Muscle of arm (tissue), 14 donors: ENCODE measurements at places on chromosomes 11 and 22. TPM values are rescaled to one million over a fixed set of nuclear protein-coding genes. Genes with fewer than 3 reads are reported as not detected.

GRCh38 chr11:75069473-75069872, 27.2 kb downstream of the OR2AT4 start:
- no peak for DNase-seq

DNA sequence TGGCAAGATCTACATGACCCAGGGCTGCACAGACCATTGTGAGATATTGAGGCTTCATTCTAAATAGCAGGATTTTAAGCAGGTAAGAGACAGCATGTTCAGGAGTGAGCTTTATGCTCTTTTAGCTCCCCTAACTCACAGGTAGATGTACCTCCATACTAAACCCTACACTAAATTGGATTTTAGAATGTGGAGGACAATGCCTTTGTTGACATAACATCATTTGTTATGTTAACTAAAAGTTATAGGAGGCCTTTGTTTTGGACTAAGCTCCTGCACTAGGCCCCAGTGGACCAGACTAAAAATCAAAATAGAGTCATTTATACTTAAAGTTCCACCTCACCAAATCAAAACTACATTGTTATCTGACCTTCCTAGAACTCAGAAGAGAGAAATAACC, 6.8 kb downstream of the DDIAS start:
- no peak for DNase-seq

DNA sequence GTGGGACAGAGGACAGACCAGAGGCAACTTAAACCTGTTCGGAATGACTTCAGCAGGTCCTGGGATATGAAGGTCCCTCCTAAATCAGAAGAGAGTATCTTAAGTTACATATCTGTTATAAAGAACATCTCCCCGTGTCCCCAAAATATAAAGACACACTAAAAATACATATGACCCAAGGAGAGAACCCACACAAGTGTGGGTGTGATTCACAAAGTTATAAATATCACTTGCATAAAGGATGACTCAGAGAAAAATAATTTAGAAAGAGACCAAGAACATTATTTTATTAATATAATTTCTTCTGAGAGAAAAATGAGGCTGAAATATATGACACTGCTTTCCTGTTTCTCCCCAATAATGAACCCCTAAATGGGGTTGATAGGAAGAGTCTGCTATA, 14.2 kb downstream of the OR5B21 start:
- DNase-seq: no peak

DNA sequence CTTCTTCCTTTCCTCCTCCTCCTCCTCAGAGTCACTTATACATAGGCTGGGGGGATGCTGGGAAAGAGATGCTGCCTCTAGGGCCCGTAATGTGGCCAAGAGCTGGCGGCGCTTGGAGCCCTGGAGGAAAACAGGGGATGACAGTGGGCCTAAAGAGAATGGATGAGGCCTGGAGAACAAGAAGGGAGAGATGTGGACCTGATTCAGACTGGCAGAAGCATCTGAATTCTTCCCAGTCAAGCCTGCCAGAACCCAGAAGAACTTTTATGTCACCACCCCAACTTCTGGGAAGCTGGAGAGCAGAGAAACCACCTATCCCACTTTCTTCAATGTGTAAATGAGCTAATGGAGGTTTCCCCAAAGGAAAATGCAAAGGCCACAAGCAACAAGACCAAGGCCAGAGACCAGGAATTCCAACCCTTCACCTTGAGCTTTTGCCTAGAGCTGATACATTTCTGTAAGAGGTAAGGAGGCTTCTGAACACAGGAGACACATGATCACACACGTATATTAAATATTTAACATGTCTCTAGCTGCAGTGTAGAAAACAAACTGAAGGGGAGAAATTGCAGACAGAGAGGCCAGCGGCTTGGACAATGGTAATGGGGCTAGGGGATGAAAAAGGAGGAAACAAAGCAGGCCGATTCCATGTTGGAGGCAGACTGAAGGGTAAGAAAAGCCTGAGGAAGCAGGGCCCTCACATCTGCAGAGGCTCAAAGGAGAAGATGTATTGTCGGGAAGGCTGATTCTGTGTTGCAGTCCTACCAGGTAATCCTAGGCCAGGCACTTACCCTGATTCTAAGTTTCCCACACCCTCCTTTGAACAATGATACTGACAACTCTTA, 1.1 kb downstream of the RRP8 start:
- DNase-seq: no peak

GRCh38 chr11:65329944-65330403, 3.7 kb upstream of the DPF2 start:
- DNase-seq: peak; percentile 93

- no peak for DNase-seq
Measured at GRCh38 chr22:50199251-50199721, 1.5 kb upstream of the SELENOO start.

DNA sequence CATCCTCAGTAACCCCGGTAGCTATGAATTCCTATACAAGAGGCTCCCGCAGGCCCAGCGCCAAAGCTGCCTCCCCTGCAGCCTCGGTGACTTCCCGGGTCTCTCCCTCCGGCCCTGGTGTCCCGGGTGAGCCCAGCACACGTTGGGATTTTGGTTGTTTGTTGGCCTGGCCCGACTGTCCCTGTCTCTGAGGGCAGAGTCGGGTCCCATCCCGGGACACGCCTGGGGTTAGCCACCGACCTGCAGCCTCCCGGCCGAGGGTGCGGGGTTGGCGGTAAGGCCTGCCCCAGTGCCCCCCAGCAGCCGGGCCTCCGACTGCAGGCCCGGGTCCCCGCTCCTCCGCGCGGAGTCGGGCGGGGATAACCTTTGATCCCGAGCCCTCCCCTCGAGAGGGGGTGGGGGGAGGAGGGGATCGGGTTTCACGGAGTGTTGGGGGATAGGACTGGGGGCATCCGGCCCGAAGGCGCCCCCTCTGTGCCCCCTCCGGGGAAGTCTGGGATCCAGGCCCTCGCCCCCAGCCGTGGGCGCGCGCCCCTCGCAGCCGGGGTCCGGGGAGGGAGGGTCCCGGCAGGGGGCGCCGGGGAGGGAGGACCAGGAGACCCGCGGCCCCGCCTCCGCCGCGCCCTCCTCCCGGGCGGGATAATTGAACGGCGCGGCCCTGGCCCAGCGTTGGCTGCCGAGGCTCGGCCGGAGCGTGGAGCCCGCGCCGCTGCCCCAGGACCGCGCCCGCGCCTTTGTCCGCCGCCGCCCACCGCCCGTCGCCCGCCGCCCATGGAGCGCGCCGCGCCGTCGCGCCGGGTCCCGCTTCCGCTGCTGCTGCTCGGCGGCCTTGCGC, at the start of gene FBLN1:
TSS of gene FBLN1 (plus strand) at position 669 of the 835 bp plus-strand sequence. CDS start at position 772, 103 bp downstream.
- DNase-seq: peak; percentile 60

DNA sequence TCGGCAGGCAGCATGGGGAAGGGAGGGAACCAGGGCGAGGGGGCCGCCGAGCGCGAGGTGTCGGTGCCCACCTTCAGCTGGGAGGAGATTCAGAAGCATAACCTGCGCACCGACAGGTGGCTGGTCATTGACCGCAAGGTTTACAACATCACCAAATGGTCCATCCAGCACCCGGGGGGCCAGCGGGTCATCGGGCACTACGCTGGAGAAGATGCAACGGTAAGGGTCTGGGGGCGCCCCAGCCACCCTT, 204 bp downstream of the FADS2 start:
- DNase-seq: no peak

The C11orf42 gene
- 0.21 TPM for polyA plus RNA-seq

DNA sequence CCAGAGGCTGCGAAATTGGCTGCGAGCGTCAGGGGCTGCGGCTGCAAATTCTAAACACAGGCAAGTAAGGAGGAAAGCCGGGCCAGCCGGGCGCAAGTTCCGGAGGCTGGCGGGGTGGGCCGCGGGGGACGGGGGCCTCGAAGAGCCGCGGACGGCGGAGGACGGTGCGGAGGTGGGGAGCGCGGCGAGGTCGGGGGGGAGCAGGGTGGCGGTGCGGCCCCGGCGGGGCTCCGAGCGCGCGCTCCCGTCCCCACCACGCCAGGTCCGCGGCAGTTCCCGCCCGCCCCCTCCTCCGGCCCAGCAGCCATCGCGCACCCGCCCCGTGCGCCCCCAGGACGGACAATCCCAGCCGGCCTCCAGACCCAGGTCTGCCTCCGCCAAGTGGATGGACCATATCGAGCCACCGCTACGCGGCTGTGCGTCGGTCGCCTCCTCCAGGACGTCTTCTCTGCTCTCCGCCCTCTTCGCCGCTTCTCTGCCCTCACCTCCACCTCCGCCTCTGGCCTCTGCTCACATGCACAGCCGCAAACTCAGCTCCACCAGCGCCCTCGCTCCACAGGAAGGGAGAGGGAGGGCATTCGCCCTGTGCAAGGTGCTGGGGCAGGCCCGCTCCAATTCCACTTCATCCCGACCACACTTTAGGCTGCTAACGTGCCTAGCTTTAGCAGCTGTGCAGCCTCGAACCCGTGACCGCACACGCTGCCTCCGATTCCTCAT, 7.2 kb downstream of the ELFN2 start:
- DNase-seq: no peak

DNA sequence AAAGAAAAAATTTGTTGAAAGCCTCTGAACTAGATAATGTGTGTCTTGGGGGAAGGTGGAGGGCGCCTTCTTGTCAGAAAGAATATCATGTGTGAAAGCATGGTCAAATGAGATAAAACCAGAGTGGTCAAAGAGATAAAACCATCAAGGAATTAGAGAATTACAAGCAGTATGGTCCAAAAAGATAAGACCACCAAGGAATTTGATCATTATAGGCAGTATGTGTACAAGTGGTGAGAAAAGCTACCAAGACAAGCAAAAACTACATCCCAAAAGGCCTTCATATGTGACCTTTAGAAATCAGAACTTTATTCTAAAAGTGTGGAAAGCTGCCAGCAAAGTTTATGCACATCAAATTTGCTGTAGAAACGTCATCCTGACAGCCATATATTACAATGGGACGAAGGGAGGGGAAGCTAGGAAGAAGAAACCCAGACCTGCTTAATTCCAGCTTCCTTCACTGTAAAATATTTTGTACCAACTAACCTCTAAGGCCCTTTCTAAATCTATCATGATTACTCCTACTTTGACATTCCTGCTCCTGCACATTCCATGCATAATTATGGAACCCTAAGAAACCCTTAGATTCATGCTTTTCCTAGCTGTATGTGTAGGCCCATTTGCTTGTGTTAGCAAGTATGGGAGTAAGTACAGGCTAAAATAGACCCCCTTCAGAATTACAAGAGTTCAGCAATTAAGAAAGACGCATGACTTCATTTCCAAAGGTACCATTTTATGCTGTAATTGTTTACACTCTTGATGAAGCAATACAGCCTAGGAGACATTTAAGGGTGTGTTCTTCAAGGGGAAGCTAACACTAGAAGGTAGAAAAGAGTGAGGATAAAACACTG, 51.6 kb downstream of the LGR4 start:
- DNase-seq: no peak

The RELA gene
- 36.2 TPM for polyA plus RNA-seq

The TMEM223 gene
- polyA plus RNA-seq: 15.2 TPM

- DNase-seq: no peak
Measured at GRCh38 chr11:117286588-117286987, 4.6 kb upstream of the BACE1-AS start.

DNA sequence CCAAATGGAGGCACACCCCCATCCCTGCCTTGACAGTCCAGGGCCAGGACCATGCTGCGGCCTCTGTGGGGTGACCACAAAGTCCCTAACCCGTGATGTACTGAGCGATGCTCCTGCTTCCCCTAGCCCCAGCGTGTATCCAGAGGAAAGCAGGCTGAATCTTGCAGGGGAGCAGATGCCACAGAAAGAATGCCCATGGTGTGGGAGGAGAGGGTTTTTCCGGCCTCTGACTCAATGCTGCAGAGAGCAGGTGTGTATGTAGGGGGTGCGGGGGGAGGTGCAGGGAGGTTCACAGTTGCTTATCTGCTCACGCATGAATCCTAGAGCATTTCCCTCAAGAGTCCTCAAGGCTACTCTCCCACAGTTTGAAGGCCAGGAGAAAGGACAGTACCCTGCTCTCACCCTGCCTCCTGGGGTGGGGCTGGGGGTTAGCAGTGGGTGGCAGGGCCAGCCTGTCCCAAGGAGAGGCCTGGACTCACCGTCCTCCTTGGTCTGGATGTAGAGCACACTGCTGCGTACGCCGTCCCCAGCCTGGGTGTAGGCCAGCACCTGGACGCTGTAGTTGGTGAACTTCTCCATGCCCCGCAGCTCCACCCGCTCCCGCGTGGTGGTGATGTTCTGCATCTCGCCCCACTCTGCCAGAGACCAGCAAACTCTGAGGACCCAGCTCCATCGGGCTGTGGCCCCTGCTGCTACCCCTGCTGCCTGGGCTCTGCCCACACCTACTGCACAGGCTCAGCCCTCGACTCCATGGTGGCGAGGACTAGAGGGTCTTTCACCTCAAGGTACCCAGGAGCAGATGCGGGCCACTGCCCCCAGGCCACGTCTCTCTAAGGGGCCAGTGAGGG, 130.8 kb downstream of the CEP164 start:
- DNase-seq: no peak

DNA sequence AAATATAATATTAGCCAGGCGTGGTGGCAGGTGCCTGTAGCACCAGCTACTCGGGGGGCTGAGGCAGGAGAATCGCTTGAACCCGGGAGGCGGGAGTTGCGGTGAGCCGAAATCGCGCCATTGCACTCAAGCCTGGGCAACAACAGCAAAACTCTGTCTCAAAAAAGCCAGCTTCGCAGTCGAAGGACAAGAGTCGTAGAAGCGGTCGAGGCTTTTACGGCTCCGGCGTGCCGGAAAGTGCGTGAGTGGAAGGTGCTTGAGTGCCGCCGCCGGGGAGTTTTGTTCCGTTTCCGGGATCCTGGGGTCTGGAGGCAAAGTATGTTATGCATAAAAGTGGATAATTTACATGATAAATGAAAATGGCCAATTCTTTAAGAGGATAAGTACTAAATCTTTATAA, 43.6 kb downstream of the SYN3 start:
- no peak for DNase-seq

DNA sequence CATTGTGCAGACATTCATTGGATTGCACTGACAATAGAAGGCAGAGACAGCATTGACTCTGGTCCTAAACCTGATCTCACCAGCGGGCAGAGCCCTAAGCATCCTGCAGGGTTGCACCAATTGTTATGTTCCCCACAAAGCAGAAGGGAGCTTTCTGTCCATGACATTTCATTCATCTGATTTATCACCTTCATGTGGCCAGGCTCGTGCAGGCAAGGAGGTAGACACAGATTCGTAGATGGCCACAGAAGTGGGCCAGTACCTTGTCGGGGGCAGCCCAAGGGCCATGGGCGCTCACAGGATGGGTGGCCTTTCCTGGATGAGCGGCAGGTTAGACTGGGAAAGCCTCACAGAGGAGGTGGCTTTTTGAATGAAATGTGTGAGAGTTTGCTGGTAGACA, 2.9 kb downstream of the TSKU start:
- no peak for DNase-seq

The TENM4 gene
- 6.7 TPM for polyA plus RNA-seq

DNA sequence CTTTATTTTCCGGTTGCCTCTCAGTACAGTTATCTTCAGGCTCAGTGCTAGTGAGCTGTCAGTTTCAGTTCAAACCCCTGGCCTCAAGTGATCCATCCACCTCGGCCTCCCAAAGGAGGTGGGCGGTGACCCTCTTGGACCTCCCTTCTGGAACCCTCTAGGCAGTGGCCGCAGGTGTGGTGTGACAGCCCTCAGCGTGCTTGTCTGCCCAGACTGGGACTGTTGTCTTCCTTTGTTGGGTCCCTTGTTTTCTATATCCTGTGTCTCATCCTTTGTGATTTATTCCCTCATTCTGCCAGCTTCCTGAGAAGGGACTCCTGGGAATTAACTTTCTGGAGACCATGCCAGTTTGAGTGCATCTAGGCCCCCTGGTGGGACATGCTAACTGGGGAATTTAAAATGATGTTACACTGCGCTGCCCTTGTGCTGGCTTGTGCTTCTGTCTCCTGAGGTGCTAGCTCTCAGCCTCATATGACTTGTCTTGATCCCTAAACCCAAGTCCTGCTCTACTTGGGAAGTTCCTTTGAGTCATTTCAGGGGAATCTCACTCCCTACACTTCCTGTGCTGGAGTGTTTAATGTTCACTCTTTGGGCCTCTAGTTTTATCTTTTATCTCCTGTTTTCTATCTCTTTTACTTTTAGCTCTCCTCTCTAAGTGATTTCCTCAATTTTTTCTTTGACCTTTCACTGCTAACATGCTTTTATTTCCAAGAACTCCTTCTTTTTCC, 19.4 kb downstream of the MED15 start:
- no peak for DNase-seq
